ENCODE measurements at places on chromosomes 7 and 10.

DNA sequence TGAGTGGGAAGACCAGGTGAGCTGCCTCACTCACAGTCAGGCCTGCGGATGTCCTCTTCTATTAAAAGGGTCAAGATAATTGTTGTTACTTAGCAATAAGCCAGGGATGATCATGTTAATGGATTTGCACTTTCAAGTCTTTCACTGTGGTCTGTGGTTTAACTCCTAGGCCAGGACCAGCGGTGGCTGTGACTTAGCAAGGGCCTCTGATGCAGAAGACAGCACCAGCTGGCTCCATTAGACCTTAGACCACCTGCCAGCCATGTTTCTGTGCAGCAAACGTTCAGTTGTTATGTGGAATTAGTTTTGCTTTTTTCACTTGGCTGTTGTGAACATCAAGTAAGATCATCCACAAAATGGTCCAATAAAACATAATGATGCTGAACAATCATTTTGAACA is 537.3 kb downstream of the TNS3 start:
- no peak for DNase-seq

DNA sequence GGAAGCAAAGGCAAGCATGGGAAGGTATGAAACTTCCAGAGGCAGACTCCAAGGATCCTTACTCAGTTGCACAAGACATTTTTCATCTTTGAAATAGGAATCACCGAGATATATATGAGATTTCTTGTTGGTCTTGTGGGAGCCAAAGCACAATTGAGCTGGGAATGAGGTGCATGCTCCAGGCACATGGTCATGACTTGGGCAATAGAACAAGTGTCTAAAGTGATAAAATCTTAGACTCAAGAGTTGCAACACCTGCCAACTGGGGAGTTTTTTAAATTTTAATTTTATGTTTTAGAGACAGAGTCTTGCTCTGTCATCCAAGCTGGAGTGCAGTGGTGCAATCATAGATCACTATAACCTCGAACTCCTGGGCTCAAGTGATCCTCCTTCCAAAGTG is 169.5 kb upstream of the ADCY1 start:
- no peak for DNase-seq

DNA sequence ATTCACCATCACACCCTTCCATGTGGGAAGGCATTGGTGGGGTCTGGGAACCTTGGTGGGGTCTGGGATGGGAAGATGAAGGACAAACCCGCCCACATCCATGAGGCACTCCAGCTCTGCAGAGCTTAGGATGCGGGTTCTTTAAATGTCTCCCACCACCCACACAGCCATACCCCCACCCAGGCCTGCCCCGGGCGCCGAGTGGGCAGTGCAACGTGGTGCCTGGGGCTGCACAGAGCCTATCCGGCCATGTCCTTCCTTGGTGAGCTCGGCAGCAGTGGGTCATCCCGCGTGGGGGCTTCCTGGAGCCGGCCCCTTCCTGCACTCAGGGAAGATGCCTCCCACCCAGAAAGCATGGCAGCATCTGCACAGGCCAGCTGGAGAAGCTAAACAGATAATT is 163.5 kb upstream of the TCERG1L start:
- no peak for DNase-seq

DNA sequence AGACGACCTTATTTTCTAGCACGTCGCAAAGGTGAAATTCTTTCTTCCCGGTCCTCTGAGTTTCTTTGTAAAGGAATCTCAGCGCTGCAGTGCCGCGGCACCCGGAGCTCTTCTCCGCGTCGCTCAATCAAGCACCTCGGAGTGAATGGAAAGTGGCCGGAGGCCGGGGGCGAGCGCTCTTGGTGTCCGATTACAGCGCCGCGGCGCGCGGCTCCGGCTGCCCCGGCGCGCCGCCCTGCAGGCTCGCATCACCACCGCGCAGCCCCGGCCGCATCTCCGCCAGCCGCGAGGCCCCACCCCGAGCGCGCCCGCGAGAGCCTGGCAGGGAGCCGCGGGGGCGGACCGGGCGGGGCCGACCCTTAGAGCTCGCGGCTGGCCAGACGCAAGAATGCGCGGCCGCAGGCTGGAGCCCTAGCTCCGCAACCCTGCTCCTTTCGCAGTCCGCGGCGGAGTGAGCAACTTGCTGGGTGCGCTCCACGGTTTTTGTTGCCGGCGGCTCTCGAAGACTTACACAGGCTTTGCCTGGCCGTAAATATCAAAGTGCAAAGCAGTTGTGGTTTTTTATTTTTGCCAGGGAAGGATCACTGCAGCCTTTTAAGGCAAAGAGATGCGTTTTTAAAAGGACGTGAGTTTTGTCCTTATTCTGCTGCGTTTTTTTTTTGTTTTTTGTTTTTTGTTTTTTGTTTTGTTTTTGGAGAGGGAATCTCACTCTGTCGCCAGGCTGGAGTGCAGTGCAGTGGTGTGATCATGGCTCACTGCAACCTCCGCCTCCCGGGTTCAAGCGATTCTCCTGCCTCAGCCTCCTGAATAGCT is at the start of gene SEMA3C:
SEMA3C (minus strand) TSS at position 143 of the 813 bp plus-strand sequence. CDS start 2,270 bp downstream, outside the sequence.
- DNase-seq = peak; percentile 87

Measured in AG04450 (cell line).